NCI-H510A (cell line): ENCODE measurements at places on chromosomes 16 and 17.

- DNase-seq, result peak; percentile 59
These were observed 105.2 kb downstream of the ABCA8 start for GRCh38 chr17:68849673-68850610.

DNA sequence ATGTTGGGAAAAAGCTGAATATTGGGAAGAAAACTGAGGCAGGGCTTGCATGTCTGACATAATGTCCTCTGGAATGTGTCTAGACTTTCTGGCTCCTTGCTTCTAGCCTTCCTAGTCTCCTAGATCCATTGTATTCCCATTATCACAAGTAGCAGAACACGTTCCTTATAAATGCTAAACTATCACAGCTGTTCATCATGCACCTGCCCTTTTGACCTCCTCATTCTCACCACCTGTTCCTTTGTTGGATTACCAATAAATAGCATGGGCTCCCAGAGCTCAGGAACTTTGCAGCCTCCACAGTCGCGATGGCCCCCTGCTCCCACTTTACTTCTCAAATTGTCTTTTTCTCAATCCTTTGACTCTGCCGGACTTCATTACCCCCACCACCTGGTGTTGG lies 49.7 kb downstream of the ACSM1 start:
- no peak for DNase-seq

- no peak for DNase-seq
These were observed 15.0 kb downstream of the UTP18 start for GRCh38 chr17:51275381-51275780.

- DNase-seq, result no peak
These were observed 29.9 kb downstream of the HS3ST2 start for GRCh38 chr16:22843856-22844255.

- DNase-seq, result no peak
These were observed 40.6 kb downstream of the HIC1 start for GRCh38 chr17:2095536-2095910.

DNA sequence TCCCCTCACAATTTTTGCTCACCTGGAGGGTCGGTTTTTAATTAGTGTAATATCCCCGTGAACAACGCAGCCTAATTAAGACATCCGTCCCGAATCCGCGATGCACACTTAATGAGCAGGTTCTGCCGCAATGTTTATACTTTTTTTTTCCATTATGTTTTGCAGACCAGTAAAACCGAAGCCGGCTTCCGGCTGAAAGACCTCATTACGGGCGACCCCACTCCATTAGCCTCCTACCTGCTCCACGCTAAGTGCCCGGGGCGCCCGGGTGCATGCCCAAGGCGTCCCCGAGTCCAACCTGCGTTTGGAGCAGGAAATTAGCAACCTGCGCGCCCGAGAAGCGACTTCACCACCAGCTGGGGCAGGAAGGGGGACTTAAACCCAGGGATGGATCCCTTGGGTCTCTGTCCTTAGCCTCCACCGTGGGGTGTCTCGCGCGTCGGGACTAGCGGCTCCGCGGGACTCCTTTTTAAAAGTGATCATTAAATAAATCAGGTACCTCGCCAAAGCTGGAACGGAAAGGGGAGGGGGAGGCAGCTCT lies 1.7 kb downstream of the RBFOX3 start:
- no peak for DNase-seq

GRCh38 chr17:35947156-35947585 lies 3.7 kb upstream of the LYZL6 start:
- no peak for DNase-seq

GRCh38 chr16:19907161-19907992 lies 22.7 kb upstream of the GPRC5B start:
- DNase-seq, result peak; percentile 75
